ENCODE measurements at places on chromosomes 1 and 21.
A peak's percentile ranks its signal among the peaks of the same experiment; 100 is the strongest.

DNA sequence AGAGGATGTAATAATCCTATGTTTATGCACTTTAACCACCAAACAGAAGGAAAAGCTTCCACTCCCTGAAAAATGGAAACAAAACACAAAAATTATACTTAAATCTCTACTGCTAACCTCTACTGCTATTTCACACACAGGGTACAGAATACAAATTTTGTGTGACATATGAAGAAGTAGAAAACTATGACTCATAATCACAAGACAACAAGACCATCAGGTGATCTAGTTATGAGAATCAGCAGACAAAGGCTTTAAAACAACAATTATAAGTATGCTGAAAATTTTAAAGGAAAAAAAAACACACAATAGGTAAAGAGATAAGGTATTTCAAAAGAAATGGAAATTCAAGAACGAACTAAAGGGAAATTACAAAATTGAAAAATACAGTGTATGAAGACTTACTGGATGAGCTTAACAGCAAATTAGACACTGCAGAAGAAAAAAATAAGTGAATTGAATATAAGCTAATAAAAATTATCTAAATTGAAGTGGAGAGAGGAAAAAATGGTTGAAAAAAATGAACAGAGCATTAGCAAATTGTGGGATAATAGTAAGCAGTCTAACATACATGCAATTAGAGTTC lies 13.6 kb upstream of the NAV1 start:
- no peak for DNase-seq

GRCh38 chr1:170959385-170959784 lies 24.1 kb downstream of the MROH9 start:
- DNase-seq: no peak

GRCh38 chr1:1079408-1080121 lies 5.5 kb upstream of the RNF223 start:
- no peak for DNase-seq

DNA sequence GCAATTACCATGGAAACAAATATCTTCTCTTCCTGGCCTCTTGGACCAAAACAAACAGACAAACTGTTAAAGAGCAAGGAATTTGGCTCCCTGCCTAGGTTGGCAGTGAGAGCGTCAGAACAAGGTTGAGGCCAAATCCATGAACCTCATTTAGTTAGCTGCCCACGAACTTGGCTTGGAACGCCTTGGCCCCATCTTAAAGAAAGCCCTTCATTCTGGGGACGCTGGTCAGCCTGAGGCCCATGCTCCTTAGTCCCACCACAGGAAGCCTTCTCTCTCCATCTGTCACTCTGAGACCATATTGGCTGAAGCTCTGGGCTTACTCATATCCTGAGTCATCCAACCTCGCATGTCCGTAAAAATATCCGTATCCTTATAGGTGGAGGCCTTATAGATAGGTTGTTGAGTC lies 62.4 kb upstream of the DIRAS3 start:
- peak; percentile 28 for DNase-seq

GRCh38 chr21:36483095-36483494 lies 3.2 kb upstream of the CLDN14 start:
- no peak for DNase-seq

DNA sequence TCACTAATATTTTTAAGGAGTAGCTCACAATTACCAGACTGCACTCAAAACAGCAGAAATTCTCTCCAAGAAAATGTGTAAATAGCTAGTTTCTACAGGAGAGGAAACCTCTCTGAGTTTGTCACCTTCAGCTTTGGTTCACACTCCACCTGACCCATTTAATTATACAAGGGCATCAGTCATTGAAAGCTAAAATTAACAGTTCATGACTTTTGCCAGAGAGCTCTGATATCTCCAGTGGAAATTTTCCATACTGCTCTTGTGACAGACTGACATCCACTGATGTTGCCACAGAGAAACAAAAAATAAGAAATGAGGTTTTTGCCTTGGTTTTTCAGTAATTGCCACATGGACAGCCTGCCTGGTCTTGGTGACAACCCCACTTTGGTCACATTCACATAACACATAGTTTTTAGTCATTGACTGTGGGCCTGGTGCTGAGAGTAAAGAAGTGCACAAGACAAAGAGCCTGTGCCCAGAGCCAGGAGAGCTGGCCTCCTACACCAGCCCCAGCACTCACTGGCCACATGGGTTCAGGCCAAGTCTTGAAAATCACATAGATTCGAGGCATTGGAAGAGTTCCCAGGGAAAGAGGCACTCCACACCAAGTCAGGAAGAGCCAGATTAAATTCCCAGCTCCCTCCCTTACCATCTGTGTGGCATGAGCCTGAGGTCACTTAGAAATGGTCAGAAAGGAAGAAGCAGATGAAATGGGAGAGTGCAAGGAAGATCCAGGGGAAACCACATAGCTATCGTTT lies 13.8 kb upstream of the SIM2 start:
- no peak for DNase-seq

DNA sequence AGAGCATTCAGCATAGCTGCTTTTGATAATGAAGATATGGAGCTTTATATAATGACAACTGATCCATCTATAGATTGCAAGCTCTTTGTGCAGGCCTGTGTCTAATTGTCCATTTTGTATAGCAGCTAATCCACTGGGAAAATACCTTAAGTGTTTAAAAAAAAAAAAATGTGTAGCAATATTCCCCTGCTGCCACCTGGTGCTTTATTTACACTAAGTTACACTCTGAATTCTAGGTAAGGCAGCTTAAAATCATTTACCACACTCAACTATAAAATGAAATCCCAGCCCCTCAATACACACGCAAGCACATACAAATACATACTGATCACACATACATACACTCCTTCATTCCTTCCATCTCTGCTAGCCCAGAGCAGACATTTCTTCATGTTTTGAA lies 49.1 kb upstream of the BCL9 start:
- DNase-seq: no peak

DNA sequence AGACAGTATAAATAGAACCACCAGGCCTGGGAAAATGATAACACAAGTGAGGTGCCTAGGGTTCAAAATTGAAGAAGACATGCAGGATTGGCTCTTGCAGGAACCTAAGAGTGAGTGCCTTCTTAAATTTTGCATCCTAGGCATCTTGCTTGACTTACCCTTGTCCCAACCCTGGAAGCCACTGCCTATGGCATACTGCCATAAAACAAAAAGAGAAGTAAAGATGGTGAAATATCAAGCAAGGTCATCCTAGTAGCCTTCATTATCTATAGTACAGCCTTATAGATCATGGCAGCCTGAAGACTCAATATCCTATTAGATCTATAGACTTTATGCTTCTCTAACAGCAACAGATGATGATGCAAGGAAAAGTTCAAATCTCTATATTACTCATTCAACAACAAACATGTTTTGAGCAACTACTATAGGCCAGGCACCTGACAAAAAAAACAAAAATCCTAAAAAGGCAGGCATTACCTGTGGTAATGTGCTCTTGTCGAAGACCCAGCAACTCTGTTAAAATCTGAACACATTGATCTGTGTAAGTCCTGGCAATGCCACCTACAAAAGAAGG lies 6.3 kb downstream of the AP4B1 start:
- no peak for DNase-seq

DNA sequence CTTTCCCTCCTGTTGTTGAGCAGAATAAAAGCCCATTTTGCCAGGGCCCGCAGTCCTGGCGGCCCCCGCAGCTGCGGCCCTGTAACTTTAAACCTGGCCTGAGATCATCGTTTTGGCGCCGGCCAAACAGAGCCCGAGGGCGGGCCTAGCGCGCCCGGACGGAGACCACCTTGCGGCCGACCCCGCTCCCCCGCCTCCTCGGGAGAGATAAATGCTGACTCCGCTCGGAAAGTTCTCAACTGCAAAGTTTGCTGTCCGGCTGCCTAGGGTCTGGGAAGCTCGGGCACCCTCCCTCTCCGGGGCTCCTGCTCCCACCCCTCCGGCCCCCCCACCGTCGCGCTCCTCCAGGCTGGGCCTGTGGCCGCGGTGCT lies at the start of gene PDPN:
PDPN (plus strand) TSS at position 238 of the 371 bp plus-strand sequence. CDS start 202 bp downstream, outside the sequence.
- DNase-seq: no peak

- DNase-seq: no peak
Measured at GRCh38 chr1:42336978-42337377, 1.9 kb upstream of the FOXJ3 start.

DNA sequence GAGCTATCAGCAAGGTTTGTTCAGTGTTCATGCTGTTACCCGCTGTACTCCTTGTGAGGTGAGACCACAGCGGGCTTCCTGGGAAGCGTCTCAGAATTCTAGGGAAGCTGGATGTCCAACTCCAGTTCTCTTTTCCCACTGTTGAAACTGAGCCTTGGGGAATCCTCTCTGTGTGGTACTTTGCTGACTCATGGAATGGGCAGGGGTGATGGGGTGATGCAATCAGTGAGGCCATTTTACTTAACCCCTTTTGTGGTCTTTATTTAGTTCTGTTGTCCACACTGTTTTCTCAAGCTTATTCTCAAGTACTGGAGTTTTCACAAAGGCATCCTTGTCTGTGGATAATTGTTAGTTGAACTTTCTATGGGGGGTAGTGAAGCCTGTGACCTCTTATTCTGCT lies 42.6 kb downstream of the ACKR1 start:
- DNase-seq: no peak

GRCh38 chr1:241413386-241413785 lies 56.4 kb upstream of the RGS7 start:
- no peak for DNase-seq

DNA sequence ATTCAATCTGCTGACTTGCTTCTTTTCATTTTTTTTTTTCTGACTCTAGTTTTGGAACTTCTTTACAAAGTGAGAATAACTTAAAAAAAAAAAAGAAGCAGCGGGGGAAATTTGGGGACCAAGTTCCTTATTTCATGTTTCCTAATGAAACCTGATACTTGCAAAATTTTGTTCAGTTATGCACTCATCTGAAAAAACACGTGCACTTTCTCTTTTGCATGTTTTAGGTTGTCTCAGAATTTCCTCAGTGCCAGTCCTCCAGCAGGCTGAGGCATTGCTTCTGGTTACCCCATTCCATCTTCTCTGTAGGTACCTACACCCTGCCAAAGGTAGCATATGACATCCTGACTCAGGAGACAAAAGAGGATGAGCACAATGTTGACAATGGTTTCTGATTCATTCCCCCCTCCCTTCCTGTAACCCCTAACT lies 299.7 kb downstream of the GRIK1 start:
- DNase-seq: no peak

DNA sequence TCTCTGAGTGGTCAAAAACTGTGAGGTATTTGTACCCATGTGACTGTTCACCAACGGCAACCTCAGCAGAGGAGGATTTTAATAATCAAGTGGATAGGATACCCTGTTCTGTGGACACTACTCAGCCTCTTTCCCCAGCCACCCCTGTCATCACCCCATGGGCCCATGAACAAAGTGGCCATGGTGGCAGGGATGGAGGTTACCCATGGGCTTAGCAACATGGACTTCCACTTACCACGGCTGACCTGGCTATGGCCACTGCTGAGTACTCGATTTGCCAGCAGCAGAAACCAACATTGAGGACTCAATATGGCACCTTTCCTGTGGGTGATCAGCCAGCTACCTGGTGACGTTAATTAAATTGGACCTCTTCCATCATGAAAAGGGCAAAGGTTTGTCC lies 1782.7 kb downstream of the PLA2G4A start:
- DNase-seq: no peak

GRCh38 chr1:89876463-89876862 lies 55.6 kb downstream of the LRRC8D start:
- no peak for DNase-seq

GRCh38 chr1:39494671-39495410 lies 3.4 kb downstream of the BMP8A start:
- peak; percentile 28 for DNase-seq

DNA sequence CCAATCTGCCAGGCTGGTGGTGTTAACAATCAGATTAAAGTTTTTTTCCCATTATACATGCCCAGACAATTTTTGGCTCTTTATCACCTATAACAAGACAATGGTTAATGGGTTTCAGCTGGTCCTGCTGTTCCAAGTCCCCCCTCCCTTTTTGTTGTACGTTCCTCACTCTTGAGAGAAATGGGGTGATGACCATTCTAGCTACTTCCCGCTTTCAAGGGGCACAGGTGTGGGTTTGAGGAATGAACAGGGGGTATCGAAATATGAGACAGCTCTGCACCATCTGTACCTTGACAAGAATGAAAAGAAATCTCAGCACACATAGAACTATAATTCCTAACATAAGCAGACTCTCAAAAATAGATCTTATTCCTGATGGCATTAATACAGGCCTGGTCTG lies 326.8 kb downstream of the PTPRU start:
- DNase-seq: no peak

DNA sequence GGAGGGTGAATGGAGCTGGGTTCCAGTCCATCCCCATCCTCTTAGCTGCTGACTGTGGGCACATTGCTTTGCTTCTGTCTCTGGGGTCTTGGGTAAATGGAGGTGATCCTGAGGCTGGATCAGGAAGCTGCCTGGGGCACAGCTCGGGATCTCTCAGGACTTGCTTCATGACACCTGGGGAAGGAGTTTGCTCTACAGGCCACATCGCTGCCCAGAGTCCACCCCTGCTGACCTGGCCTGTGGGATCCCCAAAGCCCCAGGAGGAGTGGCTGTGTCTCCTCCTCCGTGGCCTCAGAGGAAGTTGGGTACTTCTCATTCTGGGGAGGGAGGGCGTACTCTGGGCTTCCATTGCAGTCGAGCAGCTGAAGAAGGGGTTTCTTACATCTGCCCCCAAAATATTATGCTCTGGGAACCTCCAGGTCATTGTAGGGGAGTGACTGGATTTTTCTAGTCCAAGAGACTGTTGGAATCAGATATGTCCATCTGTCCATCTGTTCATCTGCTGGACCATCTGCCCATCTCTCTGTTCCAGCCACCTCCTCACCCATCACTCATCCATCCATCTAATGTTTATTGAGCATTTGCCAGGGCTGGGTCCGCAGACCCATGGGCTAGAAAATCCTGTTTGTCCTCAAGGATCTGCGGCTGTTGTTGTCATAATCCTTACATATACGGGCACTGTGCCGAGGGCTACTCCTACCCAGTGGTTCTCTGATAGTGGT lies 45.9 kb downstream of the ARHGEF10L start:
- no peak for DNase-seq

DNA sequence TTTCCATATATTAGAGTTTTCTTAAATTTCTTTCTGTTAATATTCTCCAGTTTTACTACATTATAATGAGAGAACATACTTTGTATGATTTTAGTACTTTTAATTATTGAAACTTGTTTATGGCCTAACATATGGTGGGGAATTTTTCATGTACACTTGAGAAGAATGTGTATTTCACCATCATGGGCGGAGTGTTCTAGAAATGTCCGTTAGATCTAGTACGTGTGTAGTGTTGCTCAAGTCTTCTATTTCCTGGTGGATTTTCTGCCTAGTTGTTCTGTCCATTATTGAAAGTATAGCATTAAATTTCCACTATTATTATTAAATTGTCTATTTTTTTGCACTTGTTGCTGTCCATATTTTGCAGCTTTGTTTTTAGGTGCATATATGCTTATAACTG lies 64.0 kb upstream of the RGS21 start:
- DNase-seq: no peak

GRCh38 chr1:90712153-90712856 lies 4.8 kb downstream of the BARHL2 start:
- no peak for DNase-seq

DNA sequence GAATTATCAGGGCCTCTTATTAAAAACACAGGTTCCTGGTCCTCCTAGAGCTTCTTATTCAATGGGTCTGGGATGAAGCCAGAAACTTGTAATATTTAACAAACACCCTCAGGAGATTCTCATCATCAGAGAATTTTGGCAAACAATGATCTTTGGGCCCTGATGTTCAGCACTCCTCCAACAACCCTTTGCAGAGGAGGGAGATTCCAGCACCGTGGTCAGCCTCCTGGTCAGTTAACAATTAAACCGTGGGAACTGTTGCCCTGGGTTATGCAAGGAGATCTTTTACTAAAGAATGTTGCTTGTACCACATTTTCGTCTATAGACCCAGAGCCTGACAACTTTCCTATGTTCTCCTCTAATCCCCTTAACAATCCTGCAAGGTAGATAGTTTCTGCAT lies 294.4 kb downstream of the PLPP3 start:
- DNase-seq: no peak

All from anterior cingulate cortex (tissue), 58 donors.